Smooth muscle cell of bladder (primary cell): ENCODE measurements at places on chromosomes 12 and 14. TPM values are rescaled to one million over a fixed set of nuclear protein-coding genes. Genes with fewer than 3 reads are reported as not detected.

RNASE7 gene
- not detected in 2 replicates for total RNA-seq

NRL gene
- total RNA-seq, result 0.28 and 0.46 TPM in 2 replicates

PARPBP gene
- 3.8 and 4.9 TPM in 2 replicates for total RNA-seq

ABCD2 gene
- under 0.01 and 0.09 TPM in 2 replicates for total RNA-seq

KRT6C gene
- not detected in 2 replicates for total RNA-seq

TAS2R9 gene
- total RNA-seq, result not detected in 2 replicates

DNAH10 gene
- 0.43 and 0.46 TPM in 2 replicates for total RNA-seq

C12orf56 gene
- 0.28 and 0.37 TPM in 2 replicates for total RNA-seq

NELL2 gene
- total RNA-seq, result not detected in 2 replicates

JPH4 gene
- total RNA-seq, result not detected in 2 replicates

KRT79 gene
- total RNA-seq, result not detected in 2 replicates

RAB2B gene
- 15.1 and 19.7 TPM in 2 replicates for total RNA-seq

ALDH6A1 gene
- total RNA-seq, result 57.0 and 57.3 TPM in 2 replicates

IGFBP6 gene
- 666 and 756 TPM in 2 replicates for total RNA-seq

BICDL1 gene
- not detected in 2 replicates for total RNA-seq

KRT73 gene
- total RNA-seq, result not detected in 2 replicates

LRRIQ1 gene
- total RNA-seq, result 0.14 and 0.28 TPM in 2 replicates

MYO1A gene
- total RNA-seq, result under 0.01 TPM in 1 of 2 replicates, not detected in the other

TMPRSS12 gene
- total RNA-seq, result not detected in 2 replicates

CLEC7A gene
- 0.14 TPM in 1 of 2 replicates, not detected in the other for total RNA-seq

RAD9B gene
- 0.14 and 0.46 TPM in 2 replicates for total RNA-seq

KRT1 gene
- total RNA-seq, result not detected in 2 replicates

SSTR1 gene
- total RNA-seq, result 3.0 and 5.2 TPM in 2 replicates

TSHR gene
- not detected in 2 replicates for total RNA-seq

ZNF891 gene
- 0.71 and 0.92 TPM in 2 replicates for total RNA-seq
